ENCODE measurements at places on chromosomes 12 and 14. TPM values are rescaled to one million over a fixed set of nuclear protein-coding genes. Genes with fewer than 3 reads are reported as not detected.

GNS gene
- total RNA-seq = 33.7 TPM

MMP19 gene
- 0.08 TPM for total RNA-seq

CYP46A1 gene
- 0.59 TPM for total RNA-seq

TAS2R43 gene
- total RNA-seq = 2.6 TPM

AMHR2 gene
- total RNA-seq = 0.24 TPM

RNASE3 gene
- total RNA-seq = not detected

CTSG gene
- not detected for total RNA-seq

CD163 gene
- total RNA-seq = 0.04 TPM

- no peak for DNase-seq
These were observed 11.7 kb upstream of the CACNA2D4 start for GRCh38 chr12:1929985-1930802.

- DNase-seq = peak; percentile 46
These were observed 20.8 kb downstream of the RAB35 start for GRCh38 chr12:120095736-120096135.

DNA sequence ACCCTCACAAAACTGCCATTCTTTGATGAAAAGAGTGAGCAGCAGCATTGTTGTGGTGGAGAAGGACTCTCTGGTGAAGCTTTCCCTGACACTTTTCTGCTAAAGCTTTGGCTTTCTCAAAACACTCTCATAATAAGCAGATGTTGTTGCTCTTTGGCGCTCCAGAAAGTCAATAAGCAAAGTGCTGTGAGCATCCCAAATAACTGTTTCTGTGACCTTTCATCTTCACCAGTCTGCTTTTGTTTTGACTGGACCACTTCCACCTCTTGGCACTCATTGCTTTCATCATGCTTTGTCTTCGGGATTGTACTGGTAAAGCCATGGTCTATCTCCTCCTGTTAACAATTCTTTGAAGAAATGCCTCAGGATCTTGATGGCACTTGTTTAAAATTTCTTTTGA is 424.7 kb upstream of the TMPO start:
- no peak for DNase-seq

DNA sequence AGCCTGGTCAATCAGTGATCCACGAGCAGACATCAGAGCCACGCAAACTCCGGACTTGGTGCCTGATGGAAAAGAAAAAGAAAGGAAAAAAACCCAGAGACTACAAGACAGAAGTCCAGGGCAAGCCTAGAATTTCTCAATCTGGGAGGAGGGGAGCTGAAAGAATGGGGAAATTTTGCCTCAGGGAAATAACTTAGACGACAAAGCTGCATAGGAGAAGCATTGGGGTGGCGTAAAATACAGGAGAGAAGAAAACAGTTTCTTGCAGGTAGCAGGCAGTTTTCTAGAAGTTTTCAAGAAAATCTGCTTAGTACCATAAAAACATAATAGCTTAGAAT is 2.6 kb upstream of the SLC11A2 start:
- DNase-seq = no peak

- DNase-seq = peak; percentile 17
These were observed 51.5 kb upstream of the CMKLR1 start for GRCh38 chr12:108390495-108391203.

All from GM23338 (cell line).